COR-L47 (cell line): ENCODE measurements at places on chromosomes 6 and 20.
A peak's percentile ranks its signal among the peaks of the same experiment; 100 is the strongest.

DNA sequence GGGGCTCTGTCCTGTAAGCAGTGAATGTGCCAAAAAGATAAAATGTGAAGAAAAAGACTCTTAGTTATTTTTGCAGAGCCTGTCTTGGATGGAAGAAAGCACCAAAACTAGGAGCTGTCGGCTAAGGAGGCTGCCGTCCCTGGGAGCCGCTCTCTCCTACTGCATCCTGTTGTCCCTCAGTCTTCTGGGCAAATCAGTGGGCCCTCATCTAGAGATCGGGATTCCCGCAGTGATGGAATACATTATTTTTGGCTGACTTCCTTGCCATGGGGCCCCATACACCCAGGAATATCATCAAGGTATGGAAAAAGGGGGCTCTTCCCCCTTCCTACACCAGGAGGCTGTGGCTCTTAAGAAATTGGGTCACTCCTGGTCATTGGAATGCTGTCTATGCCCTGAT, 3.2 kb downstream of the TTLL2 start:
- DNase-seq = no peak

GRCh38 chr6:129859524-129859923, 1.6 kb downstream of the TMEM244 start:
- no peak for DNase-seq

- no peak for DNase-seq
These were observed 4.9 kb upstream of the GINS1 start for GRCh38 chr20:25402583-25402982.

- no peak for DNase-seq
These were observed 1375.0 kb downstream of the EPHA7 start for GRCh38 chr6:92044312-92044711.

GRCh38 chr6:156437121-156437879, 339.9 kb upstream of the ARID1B start:
- DNase-seq = peak; percentile 56

- DNase-seq = no peak
These were observed 220.9 kb downstream of the KIF16B start for GRCh38 chr20:16352321-16352720.

DNA sequence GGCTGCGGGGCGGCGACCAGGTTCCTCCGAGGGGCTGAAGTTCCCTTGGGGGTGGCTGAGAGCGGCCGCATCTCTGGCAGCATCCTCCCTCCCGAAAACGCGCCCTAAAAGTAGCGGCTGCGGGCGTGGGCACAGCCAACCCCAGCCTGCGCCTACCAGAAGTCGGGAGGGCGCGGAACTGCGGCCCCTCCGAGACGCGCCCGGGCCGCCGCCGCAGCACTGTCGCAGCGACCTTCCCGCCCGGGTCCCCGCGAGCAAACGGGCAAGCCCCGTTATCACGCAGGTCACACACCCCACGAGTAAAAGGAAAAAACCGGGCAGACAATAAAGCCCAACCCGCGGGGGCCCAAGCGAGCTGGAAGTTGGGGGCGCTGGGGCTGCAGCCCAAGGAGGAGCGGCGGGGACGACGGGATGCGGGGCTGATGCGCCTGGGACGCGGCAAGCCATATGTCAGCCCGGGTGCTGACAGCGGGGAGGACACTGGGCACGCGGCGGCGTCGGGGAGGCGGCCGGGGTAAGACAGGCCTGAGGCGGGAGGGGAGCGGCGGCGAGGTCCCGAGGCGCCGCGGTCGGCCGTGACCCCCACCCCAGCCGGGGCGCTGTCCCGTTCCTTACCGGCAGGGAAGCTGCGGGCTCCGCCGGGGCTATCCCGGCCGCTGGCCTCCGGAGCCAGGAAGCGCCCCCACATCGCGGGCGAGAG, 659 bp downstream of the CEP85L start:
- DNase-seq = peak; percentile 2

DNA sequence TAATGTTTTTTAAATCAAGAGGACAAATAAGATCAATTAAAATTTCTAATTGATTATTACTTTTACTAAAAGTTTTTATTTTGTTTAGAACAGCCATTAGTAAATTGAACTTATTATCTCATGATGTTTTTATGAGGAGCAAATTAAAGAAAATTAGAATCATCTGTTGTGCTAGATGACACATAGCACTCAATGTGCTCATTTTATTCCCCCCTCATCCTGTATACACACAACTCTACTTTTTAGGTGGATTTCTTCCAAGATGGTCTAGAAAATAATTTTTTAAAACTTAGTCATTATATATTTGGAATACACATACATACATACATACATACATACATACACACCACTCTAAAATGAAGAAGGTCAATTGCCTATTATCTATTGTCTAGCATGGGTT, 29.3 kb upstream of the TSPYL1 start:
- no peak for DNase-seq

- no peak for DNase-seq
These were observed 100.7 kb upstream of the CD93 start for GRCh38 chr20:23186808-23187207.

- no peak for DNase-seq
These were observed 35.2 kb downstream of the PHACTR1 start for GRCh38 chr6:12751694-12752325.
